ENCODE measurements at places on chromosomes 11 and 22.

DNA sequence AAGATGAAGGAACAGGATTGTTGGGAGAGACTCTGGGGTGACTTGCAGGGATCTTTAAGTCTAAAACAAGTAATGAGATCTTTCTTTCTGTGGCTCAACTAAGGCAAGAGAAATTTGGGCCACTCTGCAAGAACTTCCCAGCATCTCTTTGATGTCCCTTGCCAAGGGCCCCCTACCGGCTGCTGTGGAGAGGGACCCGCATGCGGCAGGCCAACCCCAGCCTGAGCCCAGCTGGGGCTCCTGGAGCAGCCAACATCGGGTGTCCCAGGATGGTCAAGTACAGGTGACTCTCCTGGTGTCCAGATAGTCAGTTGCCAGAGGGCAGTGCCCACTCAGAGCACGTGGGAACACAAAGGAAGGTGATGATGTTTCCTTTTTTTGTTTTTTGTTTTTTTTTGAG lies 363.2 kb downstream of the TBC1D22A start:
- no peak for DNase-seq

DNA sequence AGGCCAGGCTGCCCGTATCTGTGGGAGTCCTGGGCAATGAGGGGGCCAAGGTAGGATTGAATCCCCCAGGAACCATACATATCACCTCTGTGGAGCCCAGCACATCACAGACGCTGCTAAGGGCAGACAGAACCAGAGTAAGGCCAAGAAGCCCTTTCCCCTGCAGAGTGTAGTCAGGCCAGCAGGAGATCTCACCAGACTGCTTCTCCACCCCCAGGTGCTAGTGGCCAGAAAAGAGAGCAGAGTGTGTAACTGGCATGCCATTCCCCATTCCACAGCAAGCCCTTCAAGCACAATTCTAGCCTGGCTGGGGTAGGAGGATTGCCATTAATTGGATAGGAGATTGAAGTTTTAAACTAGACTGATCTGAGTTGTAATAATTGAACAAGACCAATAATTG lies 28.0 kb upstream of the FCHSD2 start:
- no peak for DNase-seq

- no peak for DNase-seq
Measured at GRCh38 chr11:87007963-87008362, 29.8 kb upstream of the TMEM135 start.

DNA sequence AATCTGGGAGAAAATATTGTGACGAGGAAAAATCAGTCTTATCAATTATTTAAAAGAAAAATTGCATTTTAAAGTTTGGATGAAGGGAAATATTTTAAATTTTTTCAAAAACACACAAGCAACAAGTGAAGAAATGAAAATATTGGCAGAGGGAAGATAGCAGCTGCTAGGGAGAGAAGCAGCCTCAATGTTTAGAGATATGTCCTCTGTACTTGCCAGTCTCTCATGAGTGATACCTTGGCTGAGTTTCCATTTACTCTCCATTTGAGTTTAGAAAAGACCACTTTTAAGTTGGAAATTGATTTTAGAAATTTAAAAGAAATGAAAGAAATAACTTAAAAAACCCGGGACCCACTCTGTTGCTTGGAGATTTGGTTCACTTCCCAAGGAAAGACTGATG lies 88.6 kb upstream of the DBX1 start:
- no peak for DNase-seq

GRCh38 chr22:50049299-50050195 lies 8.6 kb downstream of the TTLL8 start:
- no peak for DNase-seq

DNA sequence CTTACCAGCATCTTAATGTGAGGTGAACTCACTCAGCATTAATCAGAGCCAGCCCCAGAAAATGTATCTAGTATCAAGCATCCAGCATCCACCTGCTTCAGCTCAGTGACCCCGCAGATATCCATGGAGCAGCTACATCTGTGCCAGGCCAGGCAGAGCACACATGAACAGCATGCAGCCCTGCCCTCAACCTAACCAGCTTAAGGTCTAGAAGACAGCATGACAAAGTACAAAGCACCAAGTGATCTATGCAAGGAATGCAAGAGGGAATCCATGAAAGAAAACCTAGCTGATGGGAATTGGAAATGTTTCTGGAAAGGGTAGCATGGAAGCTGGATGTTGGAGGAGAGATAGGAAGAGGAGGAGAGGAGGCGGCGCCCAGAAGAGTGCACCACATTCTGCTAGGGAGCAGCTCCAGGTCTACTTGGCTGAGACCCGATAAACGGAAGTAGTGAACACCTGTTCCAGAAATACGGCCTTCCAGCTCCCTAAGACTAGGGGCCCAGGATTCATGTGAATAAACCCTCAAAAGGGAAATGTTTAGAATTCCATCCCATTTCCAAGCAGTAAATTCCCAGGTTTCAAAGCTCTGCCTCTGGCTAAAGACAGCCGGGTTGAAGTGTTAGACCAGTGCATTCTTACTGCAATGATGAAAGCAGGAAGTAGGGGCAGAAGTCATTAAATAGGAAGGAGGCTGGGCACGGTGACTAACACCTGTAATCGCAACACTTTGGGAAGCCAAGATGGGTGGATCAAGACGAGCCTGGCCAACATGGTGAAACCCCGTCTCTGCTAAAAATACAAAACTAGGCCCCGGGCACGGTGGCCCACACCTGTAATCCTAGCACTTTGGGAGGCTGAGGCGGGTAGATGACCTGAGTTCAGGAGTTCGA lies 23.5 kb upstream of the L3MBTL2 start:
- DNase-seq = no peak

- DNase-seq = no peak
Measured at GRCh38 chr11:11588891-11589290, 32.9 kb downstream of the GALNT18 start.

- no peak for DNase-seq
Measured at GRCh38 chr11:116707161-116707629, 65.6 kb downstream of the BUD13 start.

GRCh38 chr22:48199667-48200066 lies 1437.2 kb downstream of the TBC1D22A start:
- DNase-seq = no peak
